ENCODE measurements at places on chromosomes 2 and 18.

DNA sequence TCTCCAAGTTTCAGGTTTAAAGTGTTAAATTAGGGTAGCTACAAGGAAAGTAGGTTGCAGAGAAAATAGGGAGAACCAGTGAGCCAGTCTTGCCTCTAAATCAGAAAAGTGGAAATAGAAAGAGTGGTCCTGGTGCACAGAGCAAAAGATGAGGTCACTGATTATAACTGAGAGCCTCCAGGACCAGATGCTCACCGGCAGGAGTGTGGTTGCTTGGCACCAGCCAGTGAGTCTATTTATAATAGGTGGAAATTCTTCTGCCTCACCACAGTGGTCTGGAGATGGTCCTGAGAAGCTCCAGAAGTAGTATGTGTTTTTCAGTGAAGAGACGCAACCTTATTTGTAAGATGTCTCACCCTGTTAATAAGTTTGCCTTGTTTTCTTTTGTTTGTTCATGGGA is 373.9 kb upstream of the KCNJ3 start:
- DNase-seq, result no peak

- DNase-seq, result no peak
Measured at GRCh38 chr2:218360453-218360852, 3.8 kb downstream of the CATIP start.

DNA sequence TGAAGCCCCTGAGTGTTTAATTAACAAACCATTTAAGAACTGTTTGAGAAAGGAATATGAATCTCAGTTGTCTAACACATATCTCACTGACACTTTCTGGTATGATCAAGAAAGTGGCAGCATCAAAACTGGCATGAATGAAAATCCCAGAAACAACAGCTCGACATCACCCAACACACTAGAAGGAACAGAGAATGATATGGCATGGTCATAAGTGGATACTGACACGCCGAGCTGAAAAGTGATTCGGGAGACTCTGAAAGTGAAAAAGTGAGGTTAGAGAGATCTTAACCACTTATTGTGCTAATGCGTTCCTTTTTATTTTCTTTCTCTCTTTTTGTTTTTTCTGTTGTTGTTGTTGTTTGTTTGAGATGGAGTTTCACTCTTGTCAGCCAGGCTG is 37.9 kb downstream of the MRPL35 start:
- DNase-seq, result no peak

DNA sequence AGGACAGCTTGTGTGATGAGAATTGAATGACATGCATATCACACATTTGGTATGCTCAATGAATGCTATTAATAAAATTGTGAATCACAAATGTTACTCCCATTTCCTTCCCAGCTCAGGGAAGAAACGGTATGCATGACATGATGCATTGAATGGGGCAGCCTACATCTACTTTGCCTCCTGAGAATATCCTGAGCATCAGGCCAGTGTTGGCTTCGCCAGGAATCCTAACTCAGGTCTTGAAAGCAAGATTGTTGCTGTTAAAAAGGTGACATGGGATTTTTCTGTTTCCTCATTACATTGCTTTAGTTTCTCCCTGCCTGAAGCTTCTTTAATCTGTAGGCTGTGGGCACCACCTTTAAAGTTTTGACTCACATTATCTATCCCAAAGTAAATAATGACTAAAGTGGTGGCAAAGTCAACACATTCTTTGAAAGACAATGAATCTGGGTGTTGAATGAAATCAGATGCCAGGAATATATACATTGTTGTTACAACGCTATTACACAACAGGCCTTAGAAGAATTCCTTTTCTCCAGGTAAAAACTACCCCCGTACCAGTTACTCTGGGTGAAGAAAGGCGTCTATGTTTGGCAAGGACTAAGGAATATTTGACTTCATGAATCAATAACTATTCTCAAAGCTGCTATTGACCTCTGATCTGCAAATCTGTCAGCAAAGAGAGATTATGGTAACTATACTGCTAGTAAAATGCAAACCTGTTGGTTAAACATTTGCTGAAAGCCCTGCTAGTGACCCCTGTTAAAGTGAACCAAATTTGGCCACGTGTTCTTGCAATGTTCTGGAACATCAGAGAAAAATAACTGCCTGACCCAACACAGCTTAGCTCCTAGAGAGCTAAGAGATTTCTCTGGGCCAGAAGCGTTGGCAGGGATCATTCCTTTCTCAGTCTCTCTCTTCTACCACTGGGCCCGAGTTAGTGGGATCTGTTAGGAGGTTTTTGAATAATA is 30.5 kb upstream of the NEDD4L start:
- DNase-seq, result no peak
